ENCODE measurements at places on chromosomes 5 and 9.
A peak's percentile ranks its signal among the peaks of the same experiment; 100 is the strongest.

GRCh38 chr5:178535299-178536175, 54.7 kb downstream of the COL23A1 start:
- peak; percentile 54 for DNase-seq

GRCh38 chr9:31639451-31639850, 745.0 kb upstream of the ACO1 start:
- DNase-seq: no peak

- no peak for DNase-seq
Observed at GRCh38 chr5:29649321-29649720, 1544.2 kb upstream of the CDH6 start.

- no peak for DNase-seq
Observed at GRCh38 chr9:108163321-108164005, 673.9 kb upstream of the KLF4 start.

- DNase-seq: no peak
Observed at GRCh38 chr5:80905405-80905804, 54.8 kb upstream of the RASGRF2 start.

- DNase-seq: no peak
Observed at GRCh38 chr5:154937186-154937717, 759 bp downstream of the GEMIN5 start.

DNA sequence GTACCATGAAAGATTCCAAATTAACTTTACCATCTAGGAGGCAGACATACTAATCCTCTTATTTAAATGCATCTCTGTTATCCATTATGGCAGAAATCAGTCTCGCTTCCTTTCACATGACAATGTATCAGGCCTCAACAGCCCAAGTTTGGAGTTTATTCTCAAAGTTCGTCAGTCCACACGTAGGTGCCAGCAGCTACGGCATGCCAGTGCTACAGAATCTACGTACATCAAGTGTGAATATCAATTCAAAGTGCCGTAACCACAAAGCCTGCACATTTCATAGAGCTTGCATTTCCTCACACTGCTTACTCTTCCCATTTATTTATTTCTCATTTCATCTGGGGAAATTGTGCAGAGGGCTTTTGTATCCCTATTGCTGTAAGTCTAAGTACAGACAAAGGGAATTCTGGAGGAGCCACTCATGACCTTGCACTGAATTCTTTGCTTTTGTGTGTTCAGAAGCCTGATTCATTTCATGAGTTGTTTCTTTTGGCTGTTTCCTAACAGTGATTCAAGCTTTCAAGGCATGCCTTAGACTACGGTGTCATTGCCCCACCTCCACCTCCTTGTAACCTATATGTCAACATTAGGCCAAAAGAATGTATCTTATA, 10.0 kb downstream of the ENC1 start:
- DNase-seq: no peak

GRCh38 chr5:41264019-41264418, 50.7 kb upstream of the C6 start:
- DNase-seq: no peak

GRCh38 chr9:69554945-69555344, 117.2 kb downstream of the APBA1 start:
- DNase-seq: no peak

- no peak for DNase-seq
Observed at GRCh38 chr5:79959407-79959806, 31.7 kb downstream of the MTX3 start.

DNA sequence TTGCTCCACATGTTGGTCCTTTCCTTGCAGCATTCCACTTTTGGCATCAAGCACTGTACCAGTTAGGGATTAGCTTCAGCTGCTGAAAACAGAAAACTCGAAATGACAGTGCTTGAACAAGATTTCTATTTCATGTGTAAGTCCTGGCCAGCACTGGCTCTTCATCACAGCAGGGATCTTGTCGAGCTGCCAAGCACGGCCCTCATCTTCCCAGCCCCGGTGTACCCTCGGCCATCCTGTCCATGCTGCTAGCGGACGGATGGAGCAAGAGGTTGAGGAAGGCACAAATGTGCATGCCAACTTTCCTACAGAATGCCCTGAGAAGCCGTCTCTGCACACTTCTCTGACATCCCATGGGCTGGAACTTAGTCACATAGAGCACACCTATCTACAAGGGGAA, 130.6 kb downstream of the TENT4A start:
- DNase-seq: no peak

- DNase-seq: no peak
Observed at GRCh38 chr5:69415584-69415958, 655 bp downstream of the MARVELD2 start.

- no peak for DNase-seq
Observed at GRCh38 chr5:131990716-131991115, 20.7 kb downstream of the ACSL6 start.

DNA sequence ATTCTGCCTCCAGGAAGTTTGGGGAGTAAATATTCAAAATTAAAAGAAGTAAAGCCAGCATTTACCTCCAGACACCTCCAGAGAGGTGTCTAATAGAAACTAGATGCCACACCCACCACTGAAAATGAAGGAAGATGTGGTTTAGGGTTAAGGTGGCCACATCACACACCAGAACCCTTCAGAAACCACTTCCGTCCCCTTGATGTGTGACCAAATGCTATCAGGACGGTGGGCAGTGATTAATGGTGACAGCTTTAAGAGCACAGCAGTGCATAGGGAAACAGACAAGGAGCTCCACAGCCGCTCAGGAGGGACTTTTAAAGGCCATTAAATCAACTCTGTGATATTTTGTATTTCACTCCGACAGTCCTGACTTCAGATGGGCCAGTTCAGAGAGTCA, 295.2 kb downstream of the BRINP1 start:
- DNase-seq: no peak

DNA sequence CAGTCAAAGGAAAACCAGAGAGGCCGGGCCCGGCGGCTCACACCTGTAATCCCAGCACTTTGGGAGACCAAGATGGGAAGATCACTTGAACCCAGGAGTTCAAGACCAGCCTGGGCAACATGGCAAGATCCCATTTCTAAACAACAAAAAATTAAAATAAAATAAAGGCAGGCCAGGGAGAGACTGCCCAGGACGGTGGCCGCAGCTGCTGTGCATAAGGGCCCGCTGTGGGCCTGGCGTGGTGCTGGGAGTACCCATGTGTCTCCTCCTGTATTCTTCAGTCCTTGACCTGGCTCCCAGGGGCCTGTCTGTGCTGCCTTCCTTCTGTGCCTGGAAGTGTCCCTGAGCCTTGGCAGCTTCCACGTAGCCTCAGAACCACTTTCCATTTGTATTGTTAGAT, 56.8 kb upstream of the CNOT6 start:
- DNase-seq: no peak

DNA sequence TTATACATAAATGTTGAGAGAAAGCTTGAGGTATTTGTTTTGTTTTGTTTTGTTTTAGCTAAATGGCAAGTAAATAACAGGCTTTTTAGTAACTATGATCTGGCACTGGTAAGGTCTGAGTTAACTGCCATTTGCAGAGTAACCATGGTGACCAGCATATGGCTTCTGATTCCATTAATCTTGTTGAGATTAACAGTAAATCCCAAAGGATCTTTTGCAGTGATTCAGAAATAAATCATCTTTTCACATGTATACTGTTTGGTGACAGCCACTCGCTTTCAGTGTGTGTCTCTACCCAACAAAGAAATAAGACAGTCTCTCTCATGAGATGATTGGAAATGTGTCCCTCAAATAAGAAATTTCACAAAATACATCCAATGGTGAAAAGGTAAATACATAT, 235.6 kb downstream of the RAB3C start:
- no peak for DNase-seq

GRCh38 chr5:158923799-158924551, 175.7 kb downstream of the EBF1 start:
- no peak for DNase-seq

- DNase-seq: no peak
Observed at GRCh38 chr5:172999372-172999973, 15.9 kb downstream of the ATP6V0E1 start.

DNA sequence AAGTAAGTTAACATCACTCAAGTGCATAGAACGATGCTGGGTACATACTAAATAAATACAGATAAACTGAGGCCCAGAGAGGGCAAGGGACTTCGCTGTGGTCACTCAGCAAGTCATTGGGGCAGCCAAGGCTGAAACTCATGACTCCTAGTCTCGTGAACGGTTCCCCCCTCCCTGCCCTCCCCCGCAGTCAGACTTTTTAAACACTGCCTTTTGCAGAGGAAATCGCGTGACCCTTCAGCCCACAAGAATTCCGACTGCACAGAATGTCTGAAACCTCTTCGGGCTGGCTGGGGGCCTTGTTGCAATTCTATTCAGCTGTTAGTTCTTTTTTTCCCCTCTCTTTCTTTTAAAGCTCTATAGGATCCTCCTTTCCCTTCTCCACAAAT, 28.1 kb downstream of the NEK6 start:
- peak; percentile 30 for DNase-seq

DNA sequence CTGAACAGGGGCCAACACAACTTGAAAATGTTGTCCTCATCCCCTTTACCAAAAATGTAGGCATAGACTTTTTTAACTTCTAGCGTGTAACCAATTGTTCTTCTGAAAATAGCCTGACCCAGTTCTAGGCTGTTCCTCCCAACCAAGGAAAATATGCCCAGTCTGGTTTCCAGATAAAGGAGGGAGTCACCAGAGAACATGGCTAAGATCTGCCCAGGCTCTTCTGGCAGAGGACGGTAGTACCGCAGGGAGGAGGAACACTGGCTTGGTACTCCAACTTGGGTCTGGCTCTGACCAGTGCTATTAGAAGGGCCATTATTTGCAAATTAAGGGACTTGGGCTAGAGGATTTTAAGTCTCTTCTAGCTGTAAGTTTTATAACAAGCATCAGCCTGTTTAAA, 63.1 kb downstream of the GRAMD2B start:
- no peak for DNase-seq

GRCh38 chr5:31887556-31887955, 248.6 kb downstream of the PDZD2 start:
- DNase-seq: no peak

DNA sequence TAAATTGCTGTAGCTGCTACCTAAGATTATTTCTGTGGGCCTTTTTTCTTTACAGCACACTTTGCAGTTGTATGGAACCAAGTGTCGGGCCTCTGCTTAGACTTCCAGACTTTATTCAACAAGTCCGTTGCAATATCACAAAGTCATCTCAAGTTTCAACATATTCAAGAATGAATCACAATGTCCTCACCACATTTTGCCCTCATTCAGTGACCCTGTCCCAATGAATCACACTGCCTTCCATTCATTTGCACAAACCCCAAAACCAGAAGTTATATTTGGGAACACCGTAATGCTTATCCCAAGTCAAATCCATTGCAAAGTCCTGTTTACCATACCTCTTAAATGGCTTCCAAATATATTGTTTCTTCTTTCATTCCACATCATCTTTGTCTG, 439.6 kb downstream of the CSNK1G3 start:
- DNase-seq: no peak

GRCh38 chr5:35122819-35123218, 75.1 kb upstream of the AGXT2 start:
- no peak for DNase-seq

GRCh38 chr9:20398536-20399338, 223.6 kb downstream of the MLLT3 start:
- DNase-seq: no peak

GRCh38 chr9:26171691-26172090, 493.4 kb upstream of the TUSC1 start:
- no peak for DNase-seq

GRCh38 chr9:135109650-135110049, 22.2 kb downstream of the OLFM1 start:
- no peak for DNase-seq

Data from GDM1 (cell line).